GM23248 (cell line): ENCODE measurements at places on chromosomes 16 and 17. TPM values are rescaled to one million over a fixed set of nuclear protein-coding genes. Genes with fewer than 3 reads are reported as not detected.

The FNDC8 gene
- polyA plus RNA-seq, result not detected in 2 replicates

GRCh38 chr16:24046442-24046841 lies 209.7 kb upstream of the CACNG3 start:
- no peak for DNase-seq

The GDPD1 gene
- polyA plus RNA-seq, result 0.40 and 0.86 TPM in 2 replicates

- no peak for DNase-seq
Observed at GRCh38 chr16:945271-946047, 25.3 kb downstream of the LMF1 start.

The ABCC11 gene
- polyA plus RNA-seq, result 0.23 and 0.29 TPM in 2 replicates

The MPP3 gene
- 4.8 and 6.6 TPM in 2 replicates for polyA plus RNA-seq

The SLFN5 gene
- 33.4 and 33.9 TPM in 2 replicates for polyA plus RNA-seq

DNA sequence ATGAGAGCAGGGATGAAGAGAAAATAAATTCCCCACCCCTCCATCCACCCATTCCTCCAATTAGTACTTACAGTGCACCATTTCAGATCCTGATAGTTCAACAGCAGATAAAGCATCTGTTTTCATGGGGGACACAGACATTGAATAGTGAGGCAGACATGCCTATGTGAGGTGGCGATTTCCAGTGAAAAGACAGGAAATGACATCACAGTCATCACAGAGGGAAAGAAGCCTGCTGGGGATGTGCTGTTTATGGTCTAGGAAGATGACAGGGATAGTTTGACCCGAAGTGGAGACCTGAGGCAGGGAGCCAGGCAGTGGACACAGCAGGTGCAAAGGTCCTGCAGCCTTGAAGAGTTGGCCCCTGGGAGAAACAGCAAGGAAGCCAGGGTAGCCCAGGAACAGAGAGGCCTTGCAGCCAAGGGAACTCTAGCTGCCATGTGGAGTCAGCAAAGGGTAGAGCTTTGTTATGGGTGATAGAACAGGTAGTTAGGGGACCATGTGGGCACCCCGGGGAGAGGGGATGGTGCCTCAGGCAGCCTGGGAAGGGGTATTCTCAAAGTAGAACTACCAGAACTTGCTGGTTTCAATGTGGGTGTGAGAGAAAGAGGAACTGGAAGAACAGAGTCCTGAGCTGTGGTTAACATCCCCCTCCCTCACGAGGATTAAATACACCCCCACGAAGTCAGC lies 256.6 kb downstream of the CPPED1 start:
- peak; percentile 13 for DNase-seq

GRCh38 chr17:73550556-73550955 lies 93.7 kb downstream of the SDK2 start:
- DNase-seq, result no peak

DNA sequence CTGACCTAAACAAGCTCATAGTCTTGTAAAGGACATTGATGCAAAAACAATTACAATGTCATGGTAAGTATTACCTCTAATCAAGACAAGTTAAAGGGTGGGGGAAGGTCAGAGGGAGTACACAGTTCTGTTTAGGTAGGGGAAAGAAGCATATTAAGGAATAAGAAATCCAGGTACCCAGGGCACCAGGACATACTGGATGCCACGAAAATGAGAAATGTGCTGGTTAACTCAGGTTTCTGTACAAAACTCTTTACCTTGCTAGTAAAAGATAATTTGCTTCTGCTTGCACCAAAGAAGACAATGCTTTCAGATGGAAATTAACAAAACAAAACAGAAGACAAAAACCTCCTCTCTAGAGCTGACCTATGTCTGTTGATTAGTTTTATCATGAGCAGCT lies 70.7 kb upstream of the MED13 start:
- no peak for DNase-seq

DNA sequence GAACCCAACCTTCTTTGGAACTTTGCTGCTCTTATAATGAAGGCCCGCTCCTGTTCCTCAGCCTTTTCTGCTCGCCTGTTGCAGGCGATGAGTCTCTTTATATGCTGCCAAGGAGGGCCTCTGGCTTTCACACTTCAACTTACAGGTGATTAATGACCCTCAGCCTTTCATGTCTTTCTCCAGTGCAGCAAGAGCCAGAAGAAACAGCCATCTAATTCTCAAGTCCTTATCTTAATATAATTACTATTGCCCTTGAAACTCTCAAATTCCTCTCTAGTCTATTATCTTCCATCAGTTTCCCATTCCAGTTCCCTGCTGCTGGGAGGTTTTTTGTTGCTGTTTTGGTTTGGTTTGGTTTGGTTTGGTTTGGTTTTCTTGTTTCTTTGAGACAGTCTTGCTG lies 121.8 kb upstream of the MED13 start:
- no peak for DNase-seq

- DNase-seq, result no peak
Observed at GRCh38 chr17:31015639-31016038, 44.8 kb downstream of the RNF135 start.

The METTL23 gene
- 49.9 and 54.8 TPM in 2 replicates for polyA plus RNA-seq

DNA sequence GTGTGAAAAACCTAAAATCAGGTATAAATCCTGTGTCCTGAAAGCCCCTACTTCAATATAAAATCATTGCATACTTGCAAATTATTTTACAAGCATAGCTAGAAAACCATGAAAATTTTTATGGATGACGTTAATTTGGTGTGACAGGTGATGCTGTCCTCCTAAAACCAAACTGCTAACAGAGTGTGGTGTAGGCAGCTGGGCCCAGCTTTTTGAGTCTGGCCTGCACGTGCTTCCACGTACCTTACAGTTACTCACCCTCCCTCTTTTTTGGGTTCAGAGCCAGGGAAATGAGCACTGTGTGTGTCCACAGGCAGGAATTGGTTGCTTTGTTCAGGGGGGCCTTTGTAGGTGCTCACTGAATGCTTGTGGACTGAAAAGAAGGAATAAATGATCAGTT lies 36.4 kb downstream of the CLEC16A start:
- no peak for DNase-seq

DNA sequence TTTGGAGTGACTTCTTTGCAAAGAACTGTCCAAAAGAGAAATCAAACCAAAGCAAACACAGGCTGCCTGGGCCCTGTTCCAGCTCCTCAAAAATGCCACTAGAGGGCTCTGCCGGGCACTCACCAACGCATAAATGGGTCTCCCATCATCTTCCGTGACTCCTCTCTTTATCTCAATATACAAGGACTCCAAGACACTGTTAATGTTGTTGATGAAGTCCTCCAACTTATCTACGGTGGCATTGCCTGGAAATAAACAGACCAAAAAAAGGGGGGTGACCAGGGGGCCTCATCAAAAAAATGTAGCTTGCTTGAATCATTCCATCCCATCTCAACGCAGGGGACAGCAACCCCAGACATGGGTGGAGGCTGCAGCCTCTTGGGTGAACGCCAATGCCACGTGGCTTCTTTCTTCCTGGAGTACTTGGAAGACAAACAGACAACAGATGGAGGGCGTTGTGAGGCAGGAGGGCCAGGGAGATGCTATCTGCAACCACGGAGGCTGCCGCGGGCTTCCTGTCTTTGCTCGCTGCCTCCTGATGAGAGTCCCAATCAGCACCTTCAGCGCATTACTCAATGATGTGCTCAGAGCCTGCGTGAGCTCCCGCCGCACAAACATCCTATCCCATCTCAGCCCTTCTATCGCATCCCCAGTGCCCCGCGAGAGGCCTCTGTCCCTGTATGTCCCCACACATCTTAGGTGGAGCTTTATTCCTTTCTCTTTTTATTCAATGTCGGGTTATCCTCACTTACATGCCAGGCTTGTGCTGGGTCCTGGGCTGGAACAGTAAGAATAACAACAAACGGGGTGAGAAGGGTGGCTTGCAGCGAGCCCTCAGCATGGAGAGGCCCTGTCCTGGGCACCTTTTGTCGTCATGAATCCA lies 32.0 kb downstream of the KDM8 start:
- peak; percentile 92 for DNase-seq

The SLC13A2 gene
- polyA plus RNA-seq, result not detected in 2 replicates
